ENCODE measurements at places on chromosomes 12 and 14.

- no peak for DNase-seq
Measured at GRCh38 chr14:77882098-77882497, 82.2 kb downstream of the ADCK1 start.

DNA sequence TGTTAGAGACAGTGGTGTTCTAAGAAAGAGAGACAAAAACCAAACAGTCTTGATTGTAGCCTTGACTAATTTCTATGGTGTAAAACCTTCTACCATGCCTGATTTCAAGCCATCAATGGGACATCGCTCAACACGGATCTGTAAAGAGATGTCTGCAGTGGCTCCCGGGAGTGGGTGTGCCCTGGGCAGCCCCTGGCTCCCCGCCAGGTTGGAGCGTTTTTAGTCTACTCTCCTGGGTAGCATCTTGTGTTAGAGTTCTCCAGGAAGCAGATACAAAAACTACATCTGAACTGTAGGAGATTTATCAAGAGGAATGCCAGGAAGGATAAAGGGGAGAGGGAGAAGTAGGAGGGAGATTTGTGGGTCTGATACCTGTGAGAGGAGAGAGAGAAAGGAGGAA, 1212.9 kb downstream of the BCL11B start:
- DNase-seq = no peak

DNA sequence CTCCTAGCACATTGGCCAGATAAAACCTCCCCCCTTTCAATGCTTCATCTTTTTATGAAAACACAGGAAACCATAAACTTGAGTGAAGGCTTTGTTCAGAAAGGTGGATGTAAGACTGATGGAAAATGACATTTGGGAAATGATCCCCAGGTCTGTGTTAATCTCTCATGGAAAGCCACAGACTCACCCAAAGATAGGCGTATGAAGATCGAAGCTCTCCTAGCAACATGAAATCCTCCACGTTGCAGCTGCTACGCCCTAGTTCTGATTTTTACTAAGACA, 63.4 kb upstream of the PTGR2 start:
- DNase-seq = no peak

DNA sequence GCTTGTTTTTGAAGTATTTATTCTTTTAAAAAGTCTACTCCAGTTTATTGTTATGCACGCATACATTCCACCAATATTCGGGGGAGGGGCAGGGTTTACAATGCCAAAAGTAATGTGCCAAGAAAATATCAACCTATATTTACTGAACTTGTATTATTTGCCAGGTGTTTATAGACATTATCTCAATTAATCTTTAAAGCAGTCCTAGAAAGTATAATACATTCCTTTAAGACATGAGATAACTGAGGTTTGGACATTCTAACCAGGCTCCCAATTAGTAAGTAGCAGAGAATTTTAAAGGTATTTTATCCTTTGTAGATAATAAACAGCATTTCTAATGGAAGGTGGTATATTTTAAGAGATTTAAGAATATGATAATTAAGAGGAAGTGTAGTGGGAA, 124.5 kb upstream of the LRIG3 start:
- no peak for DNase-seq

GRCh38 chr12:132044661-132045412, 95.1 kb downstream of the EP400 start:
- no peak for DNase-seq

DNA sequence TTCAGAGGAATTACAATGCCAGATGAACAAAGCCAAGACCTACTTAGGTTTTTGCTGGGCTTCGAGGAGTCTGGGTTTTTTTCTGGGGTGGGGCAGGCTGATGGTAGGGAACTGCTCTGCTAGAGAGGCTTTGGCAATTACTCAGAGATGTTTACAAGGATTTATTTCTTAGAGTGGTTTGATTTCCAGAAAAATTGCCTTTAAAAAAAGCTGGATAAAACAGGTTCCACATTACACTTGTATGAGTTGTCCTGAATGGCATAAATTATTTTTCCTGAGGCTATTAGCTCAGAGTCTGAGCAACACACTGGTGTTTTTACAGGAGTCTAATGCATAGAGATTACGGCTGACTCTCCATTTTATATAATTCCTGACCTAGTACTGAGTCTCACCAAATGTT, 118.5 kb upstream of the FRMD6 start:
- DNase-seq = no peak

DNA sequence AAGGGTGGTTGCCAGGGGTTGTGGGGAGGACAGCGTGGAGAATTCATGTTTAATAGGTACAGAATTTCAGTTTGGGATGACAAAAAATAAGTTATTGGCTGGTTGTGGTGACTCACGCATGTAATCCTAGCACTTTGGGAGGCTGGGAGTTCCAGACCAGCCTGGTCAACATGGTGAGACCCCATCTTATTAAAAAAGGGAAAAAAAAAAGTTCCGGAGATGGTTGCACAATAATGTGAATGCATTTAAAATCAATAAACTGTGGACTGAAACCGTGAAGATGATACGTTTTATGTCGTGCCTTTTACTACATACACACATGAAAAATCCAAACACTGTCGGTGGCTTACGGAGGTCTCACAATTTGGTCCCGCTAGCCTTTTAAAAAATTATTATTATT, 20.5 kb downstream of the GALNT6 start:
- no peak for DNase-seq

DNA sequence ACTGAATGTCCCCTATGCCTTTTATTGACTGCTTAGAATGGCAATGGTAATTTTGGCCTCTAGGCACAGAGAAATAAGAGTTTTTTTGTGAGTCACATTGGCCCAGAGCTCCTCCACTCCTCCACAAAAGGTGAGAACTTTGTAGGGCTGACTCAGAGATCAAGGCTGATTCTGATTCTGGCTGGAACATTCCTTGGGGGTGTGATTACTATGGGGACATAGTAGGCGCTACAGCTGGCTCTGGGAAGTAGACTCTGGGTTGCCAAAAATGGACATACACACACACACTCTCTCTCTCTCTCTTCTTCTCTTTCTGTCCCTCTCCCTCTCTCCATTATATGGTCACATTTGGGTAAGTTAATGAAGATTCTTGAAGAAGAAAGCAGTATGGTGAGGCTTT, 174.6 kb upstream of the DDHD1 start:
- no peak for DNase-seq

- no peak for DNase-seq
Measured at GRCh38 chr12:20463913-20464524, 95.7 kb downstream of the PDE3A start.

DNA sequence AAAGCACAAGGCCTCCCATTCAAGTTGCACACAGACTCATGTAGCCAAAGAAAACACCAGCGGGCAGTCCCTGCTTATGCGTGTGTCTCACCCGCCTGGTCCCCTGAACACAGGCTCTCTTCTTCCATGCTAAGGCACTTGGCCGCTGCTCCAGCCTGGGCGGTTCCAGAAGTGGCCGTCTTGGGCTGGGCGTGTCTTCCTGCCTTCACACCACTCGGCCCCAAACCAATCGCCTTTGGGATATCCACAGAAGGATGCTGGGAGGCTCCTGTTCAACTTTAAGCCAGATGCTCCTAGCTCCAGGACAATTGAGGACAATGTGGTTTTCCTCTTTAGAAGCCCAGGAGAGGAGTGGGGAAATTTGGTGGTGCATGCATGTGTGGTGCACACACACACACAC, 2.2 kb downstream of the SCARB1 start:
- no peak for DNase-seq

- DNase-seq = no peak
Measured at GRCh38 chr12:45789025-45789424, 59.5 kb downstream of the ARID2 start.

- no peak for DNase-seq
Measured at GRCh38 chr12:80763874-80764273, 47.2 kb downstream of the MYF5 start.

DNA sequence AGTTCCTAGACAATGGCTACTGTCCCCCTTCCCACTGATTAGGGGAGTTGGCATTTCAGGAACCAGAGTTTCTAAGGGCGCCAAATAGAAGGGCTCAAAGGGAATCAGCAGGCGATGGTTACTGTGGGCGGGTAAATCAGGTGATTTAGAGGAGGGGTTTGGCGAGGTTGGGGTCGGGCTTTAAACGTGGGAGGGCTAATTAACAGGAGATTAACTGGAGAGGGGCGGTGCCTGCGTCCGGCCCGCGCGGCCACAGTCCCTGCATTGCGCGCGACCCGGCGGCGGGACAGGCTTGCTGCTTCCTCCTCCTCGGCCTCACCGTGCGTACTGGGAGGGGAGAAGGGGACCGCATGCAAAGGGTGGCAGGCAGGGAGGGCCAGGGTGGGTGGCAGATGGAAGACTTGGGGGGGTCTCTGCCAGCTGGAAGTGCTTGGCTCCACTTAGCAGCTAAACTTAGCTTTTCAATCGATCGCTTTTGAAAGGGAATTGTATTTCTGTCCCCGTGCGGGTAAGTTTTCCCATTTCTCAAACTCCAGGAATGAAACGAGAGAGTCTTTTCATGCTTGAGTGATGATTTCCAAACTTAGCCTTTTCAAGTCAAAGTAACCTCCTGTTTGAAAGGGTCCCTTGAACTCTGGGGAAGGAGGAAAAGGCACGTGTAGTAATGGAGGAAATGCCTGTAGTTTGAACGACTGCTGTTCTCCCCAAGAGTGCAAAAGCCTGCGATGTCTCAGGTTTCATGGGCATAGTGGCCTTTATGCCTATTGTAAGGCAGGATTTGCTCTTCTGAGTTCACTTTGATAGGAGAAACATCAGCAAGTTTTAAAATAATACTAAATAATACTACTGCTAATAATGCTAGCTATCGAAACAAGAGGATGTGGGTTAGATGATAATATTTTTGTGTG, at the start of gene MGST1:
Gene MGST1, plus strand, starts transcription at position 255 of the 908 bp plus-strand sequence. CDS start 6,608 bp downstream, outside the sequence.
- no peak for DNase-seq

DNA sequence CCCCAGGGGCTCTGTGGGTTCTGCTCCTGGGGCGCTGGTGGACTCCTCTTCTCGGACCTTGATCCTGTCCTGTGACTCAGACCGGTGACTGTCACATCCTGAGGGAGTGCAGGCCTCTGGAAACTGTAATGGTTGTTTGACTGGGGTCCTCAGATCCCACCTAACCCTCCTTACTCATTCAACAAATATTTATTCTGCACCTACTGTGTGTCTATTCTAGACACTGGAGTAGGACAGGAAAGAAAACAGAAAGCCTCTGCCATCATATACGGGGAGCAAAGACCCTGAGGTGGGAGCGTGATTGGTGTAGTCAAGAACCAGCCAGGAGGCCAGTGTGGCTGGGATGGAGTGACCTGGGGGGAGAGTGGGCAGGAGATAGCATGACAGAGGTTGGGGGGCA, 47.6 kb downstream of the ESRRB start:
- DNase-seq = no peak

DNA sequence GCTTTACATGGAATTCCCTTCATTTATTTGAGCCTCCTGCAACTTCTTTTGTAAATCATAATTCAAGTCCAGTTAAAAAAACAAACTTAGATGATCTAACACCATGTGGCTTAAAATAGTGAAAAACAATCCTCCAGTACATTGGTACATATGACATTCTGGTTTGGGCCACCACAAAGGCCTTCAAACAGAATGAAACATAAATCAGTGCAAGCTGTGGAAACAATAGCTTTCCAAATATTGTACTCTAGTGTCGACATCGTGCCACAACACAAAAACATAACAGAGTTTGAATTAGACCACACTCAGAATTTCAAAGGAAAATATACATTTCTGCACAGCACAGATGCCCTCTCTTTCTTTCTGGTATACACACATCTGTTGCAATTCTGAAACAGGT, 751.3 kb downstream of the SLC6A15 start:
- no peak for DNase-seq

DNA sequence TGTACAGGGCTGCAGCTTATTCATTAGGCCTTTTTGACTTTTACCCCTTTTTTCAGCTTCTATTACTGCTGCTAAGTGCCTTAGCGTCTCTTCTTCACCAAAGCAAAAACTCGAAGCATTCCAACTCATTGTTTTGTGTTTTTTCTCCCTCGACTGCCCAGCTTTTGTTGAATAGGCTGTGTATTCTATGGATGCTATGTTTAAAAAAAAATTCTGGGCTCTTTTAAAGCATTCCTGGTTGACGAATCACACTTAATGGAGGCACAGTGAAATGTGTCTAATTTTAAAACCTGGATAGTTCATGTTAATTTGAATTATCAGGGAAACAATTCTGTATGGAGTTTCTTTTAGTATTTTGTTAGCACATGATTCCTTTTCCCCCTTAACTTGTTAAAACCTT, 29.7 kb downstream of the KTN1 start:
- no peak for DNase-seq

- no peak for DNase-seq
Measured at GRCh38 chr12:78402366-78403134, 462.0 kb upstream of the SYT1 start.

DNA sequence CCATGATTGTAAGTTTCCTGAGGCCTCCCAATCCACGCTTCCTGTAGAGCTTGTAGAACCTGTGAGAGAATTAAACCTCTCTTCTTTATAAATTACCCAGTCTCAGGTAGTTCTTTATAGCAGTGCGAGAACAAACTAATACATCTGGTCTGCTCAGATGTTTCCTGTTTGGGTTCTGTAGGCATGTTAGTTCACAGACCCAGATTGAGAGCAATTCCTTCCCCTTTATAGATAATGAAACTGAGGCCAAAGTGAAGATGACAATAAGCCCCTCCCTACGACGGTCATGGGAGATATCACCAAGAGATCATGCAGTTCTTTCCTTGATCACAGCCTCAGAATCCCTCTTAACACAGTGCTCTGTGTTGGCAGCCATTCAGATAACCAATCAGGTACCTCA, 76.5 kb upstream of the CLMN start:
- no peak for DNase-seq

DNA sequence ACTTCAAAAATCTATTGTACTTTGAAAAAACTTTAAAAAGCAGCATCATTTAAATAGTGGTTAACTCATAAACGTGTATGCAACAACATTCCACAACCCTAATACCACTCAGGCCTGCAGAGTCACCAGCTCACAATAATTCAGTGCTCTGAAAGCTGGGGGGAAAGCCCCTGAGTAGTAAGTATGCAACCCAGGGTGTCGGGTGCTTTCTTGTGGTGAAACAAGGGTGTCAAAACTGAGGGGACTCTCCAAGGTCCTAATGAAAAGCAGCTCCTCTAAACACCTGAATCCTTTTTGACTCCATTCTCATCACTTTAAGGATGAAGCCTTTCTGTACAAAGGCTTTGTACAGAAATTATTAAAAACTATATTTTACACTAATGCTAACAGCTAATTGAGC, 33.7 kb downstream of the FGFR1OP2 start:
- DNase-seq = no peak

DNA sequence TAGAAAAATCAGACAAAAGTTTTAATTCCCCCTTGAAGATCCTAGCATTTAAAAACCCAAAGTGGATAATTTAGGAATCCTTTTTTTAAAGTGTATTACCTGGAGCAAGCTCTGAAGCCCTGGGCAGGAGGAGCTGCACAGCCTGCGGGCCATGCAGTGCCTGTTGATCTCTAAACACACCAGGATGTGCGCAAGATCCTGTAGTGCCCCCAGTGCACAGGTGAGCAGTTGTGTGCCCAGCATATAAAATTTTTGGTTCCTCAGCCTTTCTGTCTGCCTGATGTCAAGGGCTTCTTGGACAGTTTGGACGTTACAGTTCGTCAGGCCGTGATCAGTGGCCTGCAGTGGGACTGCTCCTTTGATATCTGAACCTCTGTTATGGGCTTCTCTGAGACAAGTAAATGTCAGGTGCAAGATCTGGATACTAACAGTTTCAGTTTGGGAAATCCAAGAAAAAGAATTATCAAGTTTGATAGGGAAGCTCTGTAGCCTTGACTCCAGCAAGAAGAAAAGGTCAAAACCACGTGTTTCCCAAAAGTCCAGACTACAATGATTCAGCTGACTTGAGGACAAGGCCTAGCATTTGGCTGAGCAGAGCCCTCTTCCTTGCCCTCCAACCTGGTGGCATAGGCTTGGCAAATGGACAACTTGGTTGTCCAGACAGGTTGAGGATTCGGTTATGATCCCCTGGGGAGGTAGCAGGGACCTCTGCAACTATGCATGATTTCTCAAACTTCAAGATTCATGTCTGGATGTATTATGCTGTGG, 1.0 kb downstream of the ATXN7L3B start:
- no peak for DNase-seq

All from activated naive CD4-positive, alpha-beta T cell (primary cell).